Mesendoderm (in vitro differentiated cells): ENCODE measurements at places on chromosomes 5 and 9.

- DNase-seq: no peak
These were observed 2.6 kb upstream of the DAB2IP start for GRCh38 chr9:121648799-121649198.

GRCh38 chr5:42490831-42491230 lies 67.6 kb downstream of the GHR start:
- DNase-seq: no peak

DNA sequence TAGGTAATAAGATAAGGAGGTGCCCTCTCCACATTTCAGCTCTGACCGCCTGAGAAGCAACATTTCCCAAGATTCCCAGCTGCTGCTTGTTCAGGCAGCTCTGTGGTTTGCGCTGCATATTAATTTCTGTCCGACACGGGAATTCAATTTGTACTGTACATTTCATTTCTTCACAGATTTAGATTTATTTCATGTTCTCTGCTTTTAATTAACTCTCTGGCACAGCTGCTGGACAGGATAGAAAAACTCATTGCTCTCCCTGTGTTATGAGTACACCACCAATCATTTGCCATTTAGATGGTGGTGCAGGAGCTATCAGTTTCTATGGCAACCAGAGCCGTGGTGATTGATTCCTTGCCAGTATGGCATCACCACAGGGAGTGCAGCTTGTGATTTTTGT lies 558.5 kb downstream of the DMRTA1 start:
- peak; percentile 19 for DNase-seq

- DNase-seq: peak; percentile 56
These were observed 1.9 kb downstream of the STOM start for GRCh38 chr9:121368138-121368522.

DNA sequence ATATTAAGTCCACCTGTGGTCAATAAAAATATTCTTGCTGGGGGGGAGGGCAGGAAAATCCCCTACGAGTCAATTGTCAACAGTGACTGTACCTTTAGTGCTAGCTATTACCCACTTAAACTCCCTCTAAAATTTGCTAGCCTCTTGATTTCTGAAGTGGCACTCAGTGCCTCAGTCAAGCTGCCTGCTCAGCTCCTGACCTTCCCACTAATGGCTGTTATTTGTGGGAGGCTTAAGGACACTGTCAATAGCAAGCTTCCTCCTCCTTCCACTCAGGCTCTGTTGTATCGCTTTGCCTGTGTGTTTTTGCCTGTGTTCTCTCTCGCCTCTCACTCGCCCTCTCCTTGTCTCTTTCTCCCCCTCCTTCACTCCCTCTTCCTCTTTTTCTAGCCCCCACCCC lies 140.8 kb downstream of the BNC2 start:
- no peak for DNase-seq

DNA sequence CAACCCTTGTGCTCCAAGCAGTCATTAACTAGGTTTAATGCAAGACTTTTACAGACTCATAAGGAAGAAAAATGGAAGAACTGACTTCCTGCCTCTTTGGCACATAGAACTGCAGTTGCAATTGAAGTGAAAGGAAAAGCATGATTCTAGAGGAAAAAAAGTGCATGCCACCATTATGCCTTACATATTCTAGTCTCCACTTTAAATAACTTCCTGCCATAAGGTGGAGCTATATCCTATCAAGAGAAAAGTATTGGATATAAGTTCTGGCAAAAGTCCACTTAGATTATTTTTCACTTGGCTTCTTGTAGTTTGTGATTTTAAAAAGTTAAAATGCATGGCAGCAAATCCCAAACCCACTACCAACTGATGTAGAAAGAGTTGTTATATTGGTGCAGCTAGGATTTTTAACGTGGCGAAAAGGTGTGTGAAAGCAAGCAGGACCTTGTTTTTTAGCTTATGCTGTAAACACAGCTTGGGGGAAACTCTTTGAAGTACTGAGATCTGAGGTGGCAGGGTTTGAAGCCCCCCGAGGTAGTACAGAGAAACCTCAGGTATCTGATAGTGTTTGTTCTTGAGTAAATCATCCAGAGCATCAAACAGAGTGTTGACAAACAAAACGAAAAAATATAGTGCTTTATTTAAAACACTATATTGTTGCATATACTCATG lies 117.9 kb downstream of the ANXA1 start:
- DNase-seq: peak; percentile 79

- no peak for DNase-seq
These were observed 284.5 kb upstream of the PTGER4 start for GRCh38 chr5:40395251-40395650.

GRCh38 chr9:137277329-137278041 lies at the start of gene TOR4A:
TOR4A (plus strand) TSS chr9:137277726; CDS start chr9:137278690, 964 bp downstream.
- peak; percentile 94 for DNase-seq

- no peak for DNase-seq
These were observed 355.9 kb upstream of the RIOK2 start for GRCh38 chr5:97538912-97539311.

DNA sequence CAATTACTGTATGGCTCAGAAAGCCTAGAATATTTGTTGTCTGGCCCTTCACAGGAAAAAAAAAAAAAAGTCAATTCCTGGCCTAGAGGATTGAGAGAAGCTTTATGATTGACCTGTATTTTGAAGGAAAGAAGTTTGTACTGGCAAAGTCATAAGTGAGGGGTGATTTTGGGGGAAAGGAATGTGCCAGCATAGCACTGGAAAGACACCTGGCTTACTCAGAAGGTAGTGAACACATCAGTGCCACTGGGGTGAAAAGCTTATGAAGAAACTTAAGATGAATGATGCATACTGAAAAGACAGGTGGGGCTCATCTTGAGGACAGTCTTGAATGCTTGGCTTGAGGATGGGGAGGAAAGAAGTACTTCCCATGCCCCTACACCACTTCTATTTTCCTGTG lies 127.9 kb upstream of the RASA1 start:
- no peak for DNase-seq

GRCh38 chr5:5192681-5193080 lies 52.6 kb downstream of the ADAMTS16 start:
- DNase-seq: no peak

DNA sequence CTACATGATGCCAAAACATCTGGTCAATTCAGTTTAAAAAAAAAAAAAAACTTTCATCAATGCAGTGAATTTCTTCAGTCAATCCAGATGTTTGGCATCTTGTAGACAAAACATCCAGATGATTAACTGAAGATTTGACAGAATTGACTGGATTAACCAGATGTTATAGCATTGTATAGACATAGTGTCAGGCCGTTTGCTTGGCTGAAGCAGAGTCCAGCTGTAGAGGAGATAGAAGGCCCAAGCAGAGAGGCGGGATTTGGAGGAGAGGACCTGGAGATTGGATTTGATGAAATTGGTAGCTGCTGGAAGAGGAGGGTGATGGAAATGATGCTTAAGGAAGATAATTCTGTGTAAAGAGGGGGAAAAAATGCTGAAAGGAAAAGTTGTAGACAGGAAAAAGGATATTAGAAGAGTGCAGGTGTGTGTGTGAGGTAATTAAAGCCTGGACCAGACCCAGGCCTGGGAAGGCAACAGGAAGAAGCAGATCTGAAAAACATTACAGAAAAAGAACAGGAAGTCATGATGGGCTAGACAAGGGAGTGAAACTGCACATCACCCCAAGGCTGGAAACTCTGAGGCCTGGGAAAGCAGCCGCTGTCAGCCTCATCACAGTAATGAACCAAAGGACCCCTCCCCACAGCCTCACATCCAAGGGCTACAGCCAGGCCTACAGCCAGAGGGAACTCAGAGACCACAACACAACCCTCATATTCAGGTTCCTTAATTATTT lies 258.3 kb downstream of the CWC27 start:
- no peak for DNase-seq

GRCh38 chr9:129486756-129487657 lies 133.9 kb downstream of the C9orf50 start:
- DNase-seq: no peak

GRCh38 chr9:107389617-107390071 lies 99.9 kb downstream of the KLF4 start:
- DNase-seq: no peak

DNA sequence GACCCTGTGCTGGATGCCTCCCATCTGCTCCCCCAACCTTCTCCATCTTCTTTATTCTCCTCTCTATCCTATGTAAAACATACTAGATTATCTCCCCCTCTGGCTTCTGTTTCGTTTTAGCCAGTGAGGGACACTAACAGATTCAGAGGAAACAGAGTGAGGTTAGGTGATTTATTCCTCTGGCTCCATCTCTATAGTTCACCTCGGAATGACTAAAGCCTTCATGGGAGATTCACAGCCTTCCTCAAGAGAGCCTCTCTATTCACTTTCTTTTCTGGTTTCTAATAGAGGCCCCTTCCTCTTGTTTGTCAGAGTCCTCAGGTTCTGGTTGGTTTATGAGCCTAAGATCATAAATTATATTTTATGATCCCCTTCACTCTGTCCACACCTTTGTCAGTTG lies 633.1 kb upstream of the TYRP1 start:
- no peak for DNase-seq

- DNase-seq: no peak
These were observed 2.6 kb upstream of the SMC5 start for GRCh38 chr9:70256123-70256551.

DNA sequence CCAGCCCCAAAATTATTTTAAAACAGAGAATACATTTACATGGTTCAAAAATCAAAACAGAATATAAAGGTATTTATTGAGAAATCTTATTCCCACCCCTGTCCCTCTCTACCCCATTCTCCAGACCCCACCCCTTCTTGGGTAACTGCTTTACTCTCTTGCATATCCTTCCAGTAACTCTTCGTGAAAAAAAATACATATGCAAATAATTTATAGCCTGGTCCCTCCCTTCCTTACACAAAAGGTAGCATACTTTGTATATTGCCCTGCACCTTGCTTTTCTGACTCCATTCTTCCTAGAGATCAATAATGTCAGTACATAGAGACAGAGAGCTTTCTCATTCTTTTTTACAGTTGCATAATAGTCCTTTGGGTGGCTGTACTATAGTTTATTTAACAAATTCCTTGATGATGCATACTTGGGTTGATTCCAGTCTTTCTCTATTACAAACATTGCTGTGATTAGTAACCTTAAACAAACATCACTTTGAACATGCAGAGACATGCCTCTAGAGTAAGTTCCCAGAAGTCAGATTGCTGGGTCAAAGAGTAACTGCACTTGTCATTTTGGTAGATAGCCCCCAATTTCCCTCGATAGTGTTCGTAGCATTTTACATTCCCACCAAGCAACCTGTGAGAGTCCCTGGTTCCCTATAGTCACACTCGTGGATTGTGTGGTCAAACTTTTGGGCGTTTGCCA lies 47.9 kb downstream of the STOM start:
- no peak for DNase-seq

DNA sequence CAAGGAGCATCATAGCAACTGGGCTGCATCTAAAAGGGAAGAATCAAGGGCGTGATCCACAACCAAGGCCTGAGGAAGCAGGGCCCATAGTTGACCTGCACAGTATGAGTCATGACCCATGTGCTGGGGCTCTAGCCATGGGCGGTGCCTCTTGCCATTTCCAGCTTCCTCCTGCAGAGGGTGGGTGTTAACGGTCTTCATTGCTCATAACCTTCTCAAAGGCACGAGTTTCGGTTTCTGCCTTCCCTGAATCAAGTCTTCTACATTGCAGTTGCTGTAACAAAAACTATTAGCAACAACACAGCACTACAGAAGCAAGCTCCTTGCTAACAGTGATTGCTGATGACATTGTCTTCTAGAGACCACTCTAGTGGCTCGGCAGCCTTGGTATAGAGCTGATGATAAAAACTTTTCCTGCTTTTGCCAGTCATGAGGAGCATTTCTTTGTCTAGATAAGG lies 66.9 kb downstream of the CTSL start:
- DNase-seq: peak; percentile 72
